ENCODE measurements at places on chromosomes 11 and 22. TPM values are rescaled to one million over a fixed set of nuclear protein-coding genes. Genes with fewer than 3 reads are reported as not detected.

GRCh38 chr11:69836401-69836800 lies 17.2 kb upstream of the FGF3 start:
- DNase-seq: no peak

KCNK7 gene
- polyA plus RNA-seq: not detected

RFPL3 gene
- polyA plus RNA-seq: not detected

SYT13 gene
- polyA plus RNA-seq: not detected

TOLLIP gene
- 24.3 TPM for polyA plus RNA-seq

GRCh38 chr22:44676441-44677352 lies 25.3 kb upstream of the PRR5 start:
- DNase-seq: no peak

ZNHIT2 gene
- 3.6 TPM for polyA plus RNA-seq

DNA sequence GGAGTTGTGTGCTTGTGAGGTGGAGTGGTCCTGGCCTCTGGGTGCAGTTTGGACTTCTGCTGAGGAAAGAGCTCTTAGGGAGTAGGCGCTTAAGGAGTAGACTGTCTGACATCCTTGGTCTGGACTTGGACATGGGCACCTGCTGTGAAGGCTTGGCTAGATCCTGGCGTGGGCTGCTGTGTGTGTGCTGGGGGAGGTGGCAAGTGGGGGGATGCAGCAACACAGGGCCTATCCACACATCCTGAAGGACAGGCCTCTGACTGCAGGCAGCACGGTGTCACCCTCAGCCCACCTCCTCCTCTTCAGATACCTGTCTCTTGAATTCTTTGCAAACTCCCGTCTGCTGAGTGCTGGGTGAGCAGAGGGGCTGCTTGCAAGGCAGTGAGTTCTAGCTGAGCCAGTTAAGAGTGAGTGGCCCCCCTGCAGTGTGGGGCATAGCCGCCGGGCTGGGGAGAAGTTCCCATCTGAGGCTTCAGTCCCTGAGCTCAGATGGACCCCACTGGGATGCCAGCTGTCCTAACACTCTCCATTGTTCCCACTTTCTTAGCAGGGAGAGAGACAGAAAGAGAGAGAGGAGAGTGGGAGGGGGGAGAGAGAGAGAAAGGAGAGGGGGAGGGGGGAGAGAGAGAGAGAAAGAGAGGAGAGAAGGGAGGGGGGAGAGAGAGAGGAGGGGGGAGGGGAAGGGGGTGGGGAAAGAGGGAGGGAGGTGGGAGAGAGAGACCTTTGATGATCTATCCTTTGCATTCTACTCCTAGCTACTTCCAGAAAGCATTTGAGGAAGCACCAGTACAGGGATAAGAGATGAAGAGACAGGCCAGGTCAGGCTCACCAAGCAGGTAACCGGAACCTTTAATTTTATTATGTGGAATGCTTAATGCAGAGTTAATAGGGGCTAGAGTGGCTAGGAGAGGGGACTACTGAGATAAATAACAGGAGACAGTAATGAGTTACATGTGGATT lies 12.6 kb downstream of the SOX10 start:
- DNase-seq: no peak

Measured in AG04450 (cell line).